T-helper 17 cell (primary cell): ENCODE measurements at places on chromosomes 2 and 18.

GRCh38 chr2:84969511-84970209 lies 1.3 kb upstream of the KCMF1 start:
- no peak for DNase-seq

DNA sequence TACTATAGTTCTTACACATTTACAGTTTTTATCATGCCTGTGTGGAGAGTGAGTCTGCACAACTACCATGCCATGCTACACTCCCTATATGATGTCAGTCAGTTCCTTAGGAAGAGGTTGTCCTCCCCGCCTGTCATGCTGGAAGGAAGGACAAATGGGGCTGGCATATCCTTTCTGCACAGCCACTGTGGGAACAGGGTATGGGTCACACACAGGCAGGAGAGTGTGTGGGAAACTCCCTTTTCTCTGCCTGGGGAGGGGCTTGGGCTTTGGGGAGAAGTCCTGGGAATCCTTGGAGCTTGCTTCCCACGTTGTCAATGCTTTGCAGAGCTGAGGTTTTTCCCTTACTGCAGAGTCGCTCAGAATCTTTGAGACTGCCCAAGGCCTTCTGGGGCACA lies 232.1 kb downstream of the PRKCE start:
- DNase-seq: no peak

DNA sequence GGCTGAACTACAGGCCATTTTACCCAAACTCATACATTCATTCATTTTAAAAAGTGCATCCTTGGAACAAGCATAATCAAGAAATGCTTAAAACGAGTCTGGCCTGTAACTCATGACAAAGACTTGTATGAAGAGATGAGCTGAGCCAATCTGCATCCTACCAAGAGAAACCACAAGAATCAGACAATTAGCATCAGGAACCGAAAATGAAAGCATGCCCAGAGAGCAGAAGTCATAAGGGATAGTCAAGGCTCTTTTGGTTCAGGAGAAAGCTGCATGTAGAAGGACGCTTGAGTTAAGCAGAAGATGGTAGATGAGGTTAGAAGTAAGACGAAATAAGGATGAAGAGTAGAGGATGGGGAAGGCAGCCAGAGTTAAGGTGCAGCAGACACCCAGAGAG lies 137.0 kb upstream of the CTNNA2 start:
- DNase-seq: no peak

DNA sequence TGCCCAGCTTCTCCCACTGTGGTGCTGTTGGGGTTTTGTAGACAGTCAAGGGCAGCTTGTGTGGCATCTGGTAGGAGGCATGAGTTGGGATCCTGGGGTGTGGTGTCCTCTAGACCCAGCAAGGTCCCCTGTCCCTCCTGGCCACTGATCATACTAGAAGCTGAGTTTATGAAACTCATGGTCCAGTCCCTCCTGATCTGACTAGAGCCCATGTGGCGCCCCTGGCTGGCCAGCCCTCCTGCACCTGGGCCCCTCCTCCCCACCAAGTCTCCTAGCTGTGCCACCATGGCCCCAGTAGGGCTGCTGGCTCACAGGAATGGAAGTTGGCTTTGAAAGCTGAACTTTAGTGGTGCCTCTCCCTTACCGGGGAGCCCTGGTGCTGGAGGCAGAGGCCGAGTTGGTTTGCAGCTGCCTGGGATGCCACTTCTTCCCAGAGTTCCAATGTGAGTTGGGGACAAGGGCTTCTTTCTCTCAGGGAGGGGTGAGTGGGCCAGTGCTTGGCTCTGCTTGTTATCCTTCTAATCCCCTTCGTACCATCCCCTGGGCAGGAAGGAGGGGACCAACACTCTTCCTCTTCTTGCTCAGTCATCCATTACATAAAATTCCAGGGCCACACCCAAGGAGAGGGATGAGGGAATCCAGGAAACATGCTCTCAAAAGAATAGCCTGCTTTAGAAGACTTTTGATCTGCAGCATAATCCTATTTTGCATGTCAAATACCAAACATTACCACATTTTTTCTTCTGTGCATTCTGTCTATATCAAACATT lies 37.5 kb upstream of the HAAO start:
- no peak for DNase-seq

- DNase-seq: no peak
Observed at GRCh38 chr2:54048117-54048785, 67.2 kb upstream of the ACYP2 start.

DNA sequence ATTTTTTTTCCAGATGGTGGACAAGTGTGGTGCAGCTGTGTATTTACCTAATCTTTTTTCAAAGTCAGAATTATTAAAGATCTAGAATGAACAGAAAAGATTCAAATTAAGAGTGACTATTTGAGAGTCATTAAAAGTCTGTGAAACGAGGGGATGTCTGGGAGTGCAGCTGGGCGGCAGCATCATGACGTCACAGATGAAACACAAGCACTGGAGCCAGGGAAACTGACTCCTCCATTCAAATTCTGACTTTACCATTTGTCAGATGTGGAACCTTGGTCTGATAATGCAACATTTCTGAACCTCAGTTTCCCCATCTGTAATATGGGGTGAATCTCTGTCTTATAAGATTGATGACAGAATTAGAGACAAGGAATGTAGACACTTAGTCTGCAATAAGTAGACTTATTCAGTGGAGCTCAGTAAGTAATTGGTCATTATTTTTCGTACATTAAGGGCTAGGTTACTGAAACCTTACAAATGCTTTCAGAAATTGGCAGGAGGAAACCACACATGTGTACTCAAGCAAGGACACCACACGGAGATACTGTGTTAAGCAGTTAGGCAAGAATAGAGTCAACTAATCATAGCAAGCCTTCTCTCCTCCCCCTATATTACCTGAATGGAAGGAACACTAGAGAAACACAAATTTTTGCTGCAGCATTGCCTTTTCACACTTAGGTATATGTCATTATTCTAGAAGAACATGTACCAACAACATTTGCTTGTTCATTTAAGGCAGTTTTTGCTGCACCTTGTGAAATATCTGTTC lies 27.8 kb upstream of the CXXC1 start:
- DNase-seq: no peak

- DNase-seq: no peak
Observed at GRCh38 chr2:163888591-163888990, 152.8 kb upstream of the FIGN start.

GRCh38 chr2:196284144-196284844 lies 112.9 kb upstream of the STK17B start:
- no peak for DNase-seq

DNA sequence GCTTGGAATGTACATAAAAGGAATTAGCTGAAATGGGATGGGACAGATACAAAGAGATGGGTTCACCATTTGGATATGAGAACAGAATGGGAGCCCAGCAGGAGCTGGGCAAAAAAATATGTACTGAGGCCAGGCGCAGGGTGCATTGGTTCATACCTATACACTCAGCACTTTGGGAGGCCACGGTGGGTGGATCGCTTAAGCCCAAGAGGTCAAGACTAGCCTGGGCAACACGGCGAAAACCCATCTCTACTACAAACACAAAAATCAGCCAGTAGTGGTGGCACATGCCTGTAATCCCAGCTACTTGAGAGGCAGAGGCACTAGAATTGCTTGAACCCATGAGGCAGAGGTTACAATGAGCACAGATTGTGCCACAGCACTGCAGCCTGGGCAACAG lies 30.4 kb downstream of the SCN7A start:
- DNase-seq: no peak

GRCh38 chr18:8742387-8743361 lies 37.3 kb downstream of the MTCL1 start:
- DNase-seq: peak; percentile 19

DNA sequence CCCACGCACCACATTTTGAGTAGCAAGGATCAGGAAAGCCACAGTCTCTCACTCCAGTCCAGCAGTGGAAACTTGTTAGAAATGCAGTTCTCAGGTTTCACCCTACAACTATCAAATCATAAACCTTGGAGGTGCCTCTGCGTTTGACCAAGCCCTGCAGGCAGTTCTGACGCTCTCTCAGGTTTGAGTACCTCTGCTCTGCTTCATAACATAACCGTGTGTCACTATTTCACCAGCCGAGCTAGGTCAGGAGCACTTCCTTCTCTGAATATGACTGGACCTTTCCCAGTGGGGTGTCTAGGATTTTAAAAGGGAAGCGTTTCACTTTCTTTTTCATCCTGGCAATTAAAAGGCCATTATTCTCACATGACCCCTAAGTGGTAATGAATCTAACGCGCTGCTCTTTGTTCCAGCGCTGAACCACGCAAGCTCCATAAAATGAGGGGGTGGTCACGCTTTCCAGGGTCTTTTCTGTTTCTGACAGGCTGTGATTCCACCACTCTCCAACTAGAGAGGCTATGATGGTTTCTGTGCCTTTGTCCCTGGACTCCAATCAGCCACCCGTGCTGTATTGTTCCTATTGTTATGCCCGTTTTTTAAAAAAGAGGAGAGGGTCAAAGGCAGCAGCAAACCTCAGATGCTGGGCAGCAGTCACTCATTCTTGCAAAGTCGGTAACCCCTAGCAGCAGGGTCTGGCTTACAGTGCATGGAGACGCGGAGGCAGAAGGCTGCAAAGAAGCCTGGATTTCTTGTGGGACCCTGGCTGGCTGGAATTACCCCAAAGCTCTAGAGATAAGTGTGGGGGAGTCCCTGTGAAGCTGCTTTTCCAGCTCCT lies 75.2 kb upstream of the CTNNA2 start:
- DNase-seq: no peak

GRCh38 chr2:189002079-189002478 lies 27.9 kb downstream of the COL3A1 start:
- DNase-seq: no peak

DNA sequence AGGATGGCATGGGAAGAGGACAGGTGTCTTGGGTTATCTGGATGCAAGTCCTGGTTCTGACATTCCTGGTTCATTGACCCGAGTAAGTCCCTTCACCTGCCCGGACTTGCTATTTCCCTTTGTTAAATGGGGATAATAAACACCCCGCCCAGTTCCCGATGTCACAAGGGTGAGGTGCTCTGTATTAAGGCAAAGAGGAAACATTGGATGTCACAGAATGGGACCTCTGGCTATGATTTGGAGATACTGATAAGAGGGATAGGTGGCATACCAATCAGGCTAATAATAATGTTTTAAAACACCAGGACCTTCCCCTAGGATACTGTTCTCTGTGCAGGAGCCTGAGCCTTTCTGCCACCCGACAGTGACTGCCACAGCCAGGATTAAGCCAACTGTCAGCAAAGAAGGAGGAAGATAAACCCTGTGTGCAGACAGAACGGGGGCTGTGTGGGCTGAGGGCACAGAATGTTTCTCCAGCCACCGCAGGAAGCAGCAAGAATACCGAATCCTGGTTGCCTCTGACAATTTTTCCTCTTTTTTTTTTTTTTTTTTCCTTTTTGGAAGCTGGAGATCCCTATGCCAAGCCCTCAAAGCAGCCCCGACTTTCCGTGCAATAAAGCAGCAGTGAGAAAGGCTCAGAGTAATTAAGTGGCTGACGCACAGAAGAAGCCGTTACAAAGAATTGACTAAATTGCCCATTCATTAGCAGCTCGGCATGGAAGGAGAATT lies 336.6 kb downstream of the SMAD2 start:
- DNase-seq: no peak

- no peak for DNase-seq
Observed at GRCh38 chr2:134198006-134198634, 55.8 kb upstream of the MGAT5 start.

- DNase-seq: no peak
Observed at GRCh38 chr2:141923657-141924056, 207.2 kb downstream of the LRP1B start.

DNA sequence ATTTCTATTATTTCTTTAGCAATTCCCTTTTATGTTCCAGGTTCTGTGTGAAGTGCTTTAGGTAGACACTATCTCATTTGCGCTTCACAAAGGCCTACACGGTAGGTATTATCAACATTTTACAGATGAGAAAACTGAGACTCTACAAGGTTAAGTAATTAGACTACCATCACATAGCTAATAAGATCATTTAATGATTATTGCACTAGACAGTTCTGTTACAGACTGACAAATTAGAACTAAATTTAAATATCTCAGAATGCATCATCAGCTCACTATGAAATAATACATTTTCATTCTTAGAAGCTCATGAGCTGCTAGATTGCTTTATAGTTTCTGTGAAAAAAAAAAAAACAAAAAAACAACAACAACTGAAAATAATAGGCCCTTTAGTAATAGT lies 37.9 kb downstream of the DARS1 start:
- no peak for DNase-seq

DNA sequence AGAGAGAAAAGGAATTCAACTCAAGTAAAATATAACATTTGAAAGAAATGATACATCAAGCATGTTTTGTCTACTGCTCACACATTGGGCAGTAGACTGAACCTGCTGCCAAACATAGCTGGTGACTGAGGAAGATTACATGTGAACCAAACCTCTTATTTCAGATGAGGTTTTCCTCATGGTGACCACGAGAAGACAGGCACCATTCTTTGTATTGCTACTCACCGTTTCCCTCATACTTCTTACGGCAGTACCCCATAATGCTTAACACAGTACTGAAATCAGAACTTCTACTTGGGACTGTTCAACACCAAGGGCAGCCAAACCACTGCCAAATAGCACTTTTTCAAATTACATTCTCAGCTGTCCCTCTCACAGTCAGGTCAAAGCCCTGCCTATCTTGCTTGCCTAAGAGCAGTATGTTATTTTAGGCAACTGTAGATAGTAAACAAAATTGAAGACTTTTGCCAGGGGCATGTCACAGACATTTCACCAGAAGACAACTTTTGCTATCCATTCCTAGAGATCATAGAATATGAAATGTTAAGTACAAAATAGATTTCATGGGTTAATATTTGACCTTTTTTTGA lies 167.1 kb upstream of the DOK6 start:
- no peak for DNase-seq

DNA sequence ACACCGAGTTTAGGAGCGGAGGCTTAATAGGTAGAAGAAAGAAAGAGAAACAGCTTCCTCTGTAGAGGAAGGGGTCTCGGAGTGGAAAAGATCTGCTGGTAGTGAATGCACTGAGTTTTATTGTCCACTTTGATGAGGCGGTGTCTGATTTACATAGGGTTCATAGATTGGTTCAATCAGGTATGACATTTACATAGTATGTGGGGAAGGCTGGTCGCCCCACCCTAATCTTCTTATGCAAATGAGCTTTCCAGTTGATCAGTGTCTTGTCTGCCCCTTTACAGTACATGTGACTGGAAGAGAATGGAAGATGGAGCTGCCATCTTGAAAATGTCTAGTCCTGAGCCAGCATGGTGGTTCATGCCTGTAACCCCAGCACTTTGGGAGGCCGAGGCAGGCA lies 19.9 kb upstream of the CNOT11 start:
- no peak for DNase-seq

- DNase-seq: no peak
Observed at GRCh38 chr2:48768669-48769068, 13.1 kb upstream of the LHCGR start.

- no peak for DNase-seq
Observed at GRCh38 chr2:207275779-207276178, 110.0 kb upstream of the KLF7 start.

GRCh38 chr2:192184349-192184748 lies 10.4 kb downstream of the TMEFF2 start:
- DNase-seq: no peak

DNA sequence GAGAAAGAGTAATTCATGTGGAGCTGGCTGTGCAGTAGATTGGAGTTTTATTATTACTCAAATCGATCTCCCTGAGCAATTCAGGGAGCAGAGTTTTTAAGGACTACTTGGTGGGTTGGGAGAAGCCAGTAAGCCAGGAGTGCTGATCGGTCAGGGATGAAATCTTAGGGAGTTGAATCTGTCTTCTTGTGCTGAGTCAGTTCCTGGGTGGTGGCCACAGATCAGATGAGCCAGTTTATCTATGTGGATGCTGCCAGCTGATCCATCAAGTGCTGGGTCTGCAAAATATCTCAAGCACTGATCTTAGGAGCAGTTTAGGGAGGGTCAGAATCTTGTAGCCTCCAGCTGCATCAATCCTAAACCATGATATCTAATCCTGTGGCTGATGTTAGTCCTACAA lies 17.0 kb upstream of the UGT1A8 start:
- no peak for DNase-seq
